Activated CD4-positive, alpha-beta T cell treated with anti-CD3 and anti-CD28 coated beads, Interleukin-2, amount 50 U/mL, for 4 hours (primary cell): ENCODE measurements at places on chromosomes 16 and 17.
A peak's percentile ranks its signal among the peaks of the same experiment; 100 is the strongest.

DNA sequence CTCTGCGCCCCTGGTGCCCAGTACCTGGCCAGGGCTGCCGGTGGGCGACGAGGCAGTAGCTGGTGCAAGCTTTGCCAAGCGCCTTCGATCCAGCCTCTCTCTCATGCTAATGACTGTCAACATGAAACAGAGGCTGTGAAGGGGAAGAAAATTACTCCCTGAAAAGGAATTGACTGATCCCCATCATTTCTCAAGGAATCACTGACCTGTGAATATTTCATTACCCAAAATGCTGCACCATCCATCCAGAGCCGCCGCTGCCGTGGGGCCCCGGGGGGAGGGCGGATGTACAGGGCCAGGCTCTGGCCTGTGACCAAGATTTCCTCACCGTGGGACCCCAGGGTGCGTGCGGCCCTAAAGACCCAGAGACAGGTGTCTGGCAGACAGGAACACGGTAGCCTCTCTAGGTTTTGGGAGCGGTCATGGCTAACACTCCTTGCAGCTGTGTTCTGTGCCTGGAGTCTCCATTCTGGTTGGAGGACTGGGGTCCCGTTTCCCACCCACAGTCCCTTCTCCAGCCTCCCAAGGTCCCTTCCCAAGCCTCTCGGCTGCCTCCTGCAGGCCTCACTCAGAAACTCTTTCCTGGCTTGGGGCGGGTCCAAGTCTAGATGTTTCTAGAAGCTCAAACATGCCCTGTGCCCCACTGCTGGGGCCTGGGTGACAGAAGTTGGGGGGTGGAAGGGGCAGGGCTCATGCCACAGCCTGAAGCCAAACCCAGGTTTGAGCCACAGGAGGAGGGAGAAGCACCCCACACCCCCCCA lies 73.3 kb downstream of the ENGASE start:
- DNase-seq: no peak

DNA sequence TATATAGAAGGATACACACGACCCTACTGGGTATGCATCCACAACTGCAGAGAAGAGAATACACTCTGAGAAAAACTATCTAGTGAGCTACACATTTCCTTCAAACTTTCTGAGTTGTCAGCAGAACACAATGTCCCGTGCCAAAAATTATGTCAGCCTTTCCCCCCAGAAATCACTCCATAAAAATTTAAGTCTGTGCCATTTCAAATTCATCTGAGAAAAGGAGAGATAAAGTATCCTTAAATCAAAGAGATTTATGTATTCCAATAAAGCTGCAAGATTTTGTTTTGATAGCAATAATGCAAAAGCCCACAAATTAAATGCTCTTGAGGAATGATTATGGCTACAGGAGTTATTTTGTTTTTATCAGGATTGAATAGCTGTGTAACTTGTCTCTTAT lies 760.1 kb downstream of the CDH11 start:
- no peak for DNase-seq

DNA sequence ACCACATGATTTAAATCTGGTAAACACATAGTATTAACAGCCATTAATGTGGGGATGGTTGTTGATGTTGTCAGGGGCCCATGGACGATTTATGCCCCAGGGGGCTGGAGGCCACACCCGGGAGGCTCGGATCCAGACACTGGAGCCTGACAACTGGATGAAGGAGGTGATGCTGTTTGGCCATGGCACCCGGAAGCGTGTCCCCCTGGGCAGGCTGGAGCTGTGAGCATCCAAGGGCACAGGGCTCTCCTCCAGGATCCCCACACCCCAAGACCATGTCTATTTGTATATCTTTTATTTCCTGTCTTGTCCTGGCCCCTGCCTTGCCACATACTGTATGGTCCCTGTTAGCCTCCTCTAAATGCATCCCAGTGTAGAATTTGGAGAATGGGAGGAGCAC lies 4.6 kb downstream of the RSAD1 start:
- no peak for DNase-seq

DNA sequence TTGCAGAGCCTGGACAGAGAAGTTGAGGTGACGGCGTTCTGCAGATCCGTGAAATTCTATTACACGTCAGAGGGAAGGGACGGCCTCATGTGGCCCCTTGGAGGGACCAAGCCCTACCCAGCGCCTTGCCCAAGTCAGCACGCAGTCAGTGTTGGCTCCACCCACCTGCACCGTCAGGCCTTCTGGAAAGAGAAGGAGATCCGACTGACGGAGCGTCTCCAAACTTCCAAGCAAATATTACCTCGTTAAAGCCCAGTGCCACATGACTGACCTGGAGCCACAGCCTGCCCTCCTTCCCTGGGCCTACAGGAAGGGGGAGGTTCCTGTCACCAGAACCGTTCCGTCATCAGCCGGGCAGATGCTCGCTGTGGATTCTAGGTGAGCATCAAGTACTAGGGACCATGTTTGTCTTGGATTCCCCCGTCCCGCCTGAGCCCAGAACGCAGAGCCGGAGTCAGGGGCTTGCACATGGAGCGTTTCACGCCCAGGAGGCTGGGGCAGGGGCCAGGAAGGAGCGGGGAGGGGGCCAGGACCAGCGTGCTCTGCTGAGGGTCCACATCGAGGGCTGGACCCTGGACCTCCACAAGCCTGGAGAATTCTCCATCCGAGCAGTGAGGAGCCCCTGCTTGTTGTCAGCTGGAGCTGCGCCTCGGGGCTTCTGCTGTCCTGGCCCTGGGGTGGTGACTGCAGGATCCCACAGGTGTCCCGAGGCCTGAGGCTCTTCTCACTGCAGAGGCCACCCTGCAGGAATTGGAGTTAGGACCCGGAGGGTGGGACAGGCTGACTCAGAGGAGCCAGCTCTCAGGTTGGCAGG lies 22.6 kb upstream of the METRNL start:
- DNase-seq: no peak

DNA sequence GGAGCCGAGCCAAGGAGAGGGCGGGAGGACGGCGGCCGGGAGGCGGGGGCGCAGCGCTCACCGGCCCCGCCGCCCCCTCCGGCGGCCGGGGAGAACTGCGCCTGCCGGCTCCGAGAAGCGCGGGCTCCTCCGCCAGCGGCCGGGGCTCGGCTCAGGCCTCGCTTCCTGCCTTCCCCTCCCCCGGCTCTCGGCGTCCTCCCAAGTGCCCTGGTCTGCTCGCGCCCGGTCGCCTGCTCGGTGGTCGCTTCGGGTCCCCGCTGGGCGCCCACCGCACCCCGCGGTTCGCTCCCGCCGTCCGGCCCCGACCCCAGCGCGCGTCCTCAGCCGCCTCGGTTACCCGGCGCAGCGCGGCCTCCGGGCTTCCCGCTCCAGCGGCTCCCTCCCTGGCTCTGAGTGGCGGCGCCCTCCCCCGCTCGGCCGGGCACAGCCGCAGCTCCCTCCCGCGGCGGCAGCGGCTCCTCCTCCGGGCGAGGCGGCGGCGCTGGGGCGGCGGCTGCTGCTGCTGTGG lies 313 bp downstream of the UBTF start:
- DNase-seq: peak; percentile 54

- DNase-seq: no peak
Observed at GRCh38 chr16:72270531-72270930, 98.6 kb upstream of the PMFBP1 start.

DNA sequence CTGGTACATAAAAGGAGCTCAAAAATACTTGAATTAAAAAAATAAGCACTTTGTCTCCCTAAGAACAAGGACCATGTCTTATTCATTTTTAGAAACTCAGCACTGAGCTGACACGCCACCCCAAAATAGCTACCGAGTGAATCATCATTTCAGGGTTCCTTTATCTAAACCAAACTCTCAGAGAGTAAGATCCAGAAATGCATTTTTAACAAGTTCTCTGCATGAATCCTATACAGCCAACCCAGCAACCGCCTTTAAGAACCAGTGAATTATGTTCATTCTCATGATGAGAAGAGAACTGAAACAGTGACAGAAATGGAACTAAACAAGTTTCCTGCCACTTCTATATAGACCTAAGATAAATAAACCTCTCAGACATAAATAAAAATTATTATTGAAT lies 8.7 kb downstream of the C16orf87 start:
- no peak for DNase-seq

GRCh38 chr17:31310260-31310659 lies 3.6 kb downstream of the EVI2B start:
- peak; percentile 44 for DNase-seq

DNA sequence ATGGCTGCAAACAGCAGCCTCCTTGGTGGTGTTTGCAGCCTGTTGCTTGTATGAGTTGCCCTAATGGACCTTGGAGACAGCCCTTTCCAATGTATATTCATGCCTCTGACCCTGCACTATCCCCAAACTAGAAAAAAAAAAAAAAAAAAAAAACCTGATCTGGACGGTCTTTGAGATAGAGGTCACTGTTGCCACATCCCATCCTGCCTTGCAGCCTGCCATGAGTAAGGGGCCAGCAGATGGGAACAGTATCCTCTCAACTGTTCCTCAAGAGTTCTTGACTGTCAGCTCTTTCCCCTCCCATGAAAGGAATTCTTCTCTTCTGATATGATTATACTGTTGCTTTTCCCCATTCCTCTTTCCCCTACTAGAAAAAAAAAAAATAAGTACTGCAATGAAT lies 152.4 kb downstream of the SSH2 start:
- DNase-seq: no peak

DNA sequence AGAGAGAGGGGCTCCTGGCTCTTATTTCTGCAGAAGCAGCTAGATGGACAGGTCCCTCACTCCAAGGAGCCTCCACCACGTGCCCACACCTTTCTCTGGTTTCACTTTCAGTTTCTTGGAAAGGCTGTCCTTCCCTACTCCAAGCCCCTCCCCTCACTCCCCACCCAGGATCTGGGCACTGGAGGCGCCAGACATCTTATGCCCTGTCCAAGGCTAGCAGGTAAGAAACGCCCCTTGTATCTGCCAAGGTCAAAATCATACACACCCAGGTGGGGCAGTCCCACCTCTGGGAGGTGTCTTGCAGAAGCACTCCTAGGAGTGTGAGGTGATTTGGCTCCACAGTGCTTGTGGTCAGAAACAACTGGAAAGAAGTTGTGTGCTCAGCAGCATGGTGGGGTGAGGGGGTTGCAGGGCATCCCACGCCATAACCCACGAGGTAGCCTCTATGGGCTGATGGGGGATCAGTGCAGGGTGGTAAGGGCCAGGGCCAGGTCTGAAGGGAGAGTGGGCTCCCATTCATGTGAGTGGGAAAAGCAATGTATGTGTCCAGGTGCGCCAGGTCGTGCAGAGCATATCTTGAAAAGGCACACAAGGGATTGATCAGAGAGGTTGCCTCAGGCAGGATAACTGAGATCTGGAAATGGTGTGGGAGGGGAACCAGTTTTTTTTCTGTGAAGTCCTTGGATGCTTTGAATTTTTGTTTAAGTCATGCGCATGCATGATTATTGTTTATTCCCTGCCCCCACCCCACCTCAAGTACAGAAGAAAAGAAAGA lies 31.8 kb upstream of the PRM1 start:
- peak; percentile 8 for DNase-seq

DNA sequence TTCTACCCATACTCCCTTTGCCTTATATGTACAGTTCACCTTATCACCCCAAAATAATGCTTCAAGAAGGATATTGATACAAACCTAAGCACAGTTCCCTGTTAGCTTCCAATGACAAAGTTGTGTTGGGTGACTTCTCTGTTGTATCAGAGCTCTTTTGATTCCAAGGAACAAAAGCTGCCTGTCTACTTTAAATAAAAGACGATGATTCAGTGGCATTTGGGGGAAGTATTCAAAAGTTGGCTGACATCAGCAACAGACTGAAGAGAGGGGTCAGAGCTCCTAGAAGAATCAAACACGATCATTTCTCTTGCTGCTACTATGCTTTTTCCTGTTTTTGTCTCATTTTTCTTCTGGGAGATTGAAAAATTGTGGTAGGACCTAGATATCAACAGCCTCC lies 69.4 kb upstream of the CA10 start:
- no peak for DNase-seq

DNA sequence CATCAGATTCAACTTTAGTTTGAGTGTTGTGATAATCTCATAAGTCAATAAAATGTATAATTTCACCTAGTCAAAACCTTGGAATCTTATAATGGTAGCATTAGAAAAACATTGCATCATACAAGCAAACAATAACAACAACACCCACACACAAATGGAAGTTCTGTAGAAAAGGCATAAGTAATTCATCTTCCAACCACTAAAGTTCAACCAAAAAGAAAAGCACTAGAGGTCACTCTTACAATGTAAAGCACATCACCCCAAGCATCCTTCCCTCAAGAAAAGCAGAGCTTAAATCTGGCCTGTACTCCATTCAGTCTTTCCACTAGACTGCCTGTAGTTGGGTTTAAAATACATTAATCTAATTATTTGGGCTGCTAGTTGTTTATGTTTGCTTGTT lies 1.8 kb downstream of the CNTNAP4 start:
- no peak for DNase-seq

GRCh38 chr17:40614431-40615067 lies 33.1 kb downstream of the SMARCE1 start:
- no peak for DNase-seq

- DNase-seq: no peak
Observed at GRCh38 chr16:72637306-72637705, 410.6 kb downstream of the ZFHX3 start.

DNA sequence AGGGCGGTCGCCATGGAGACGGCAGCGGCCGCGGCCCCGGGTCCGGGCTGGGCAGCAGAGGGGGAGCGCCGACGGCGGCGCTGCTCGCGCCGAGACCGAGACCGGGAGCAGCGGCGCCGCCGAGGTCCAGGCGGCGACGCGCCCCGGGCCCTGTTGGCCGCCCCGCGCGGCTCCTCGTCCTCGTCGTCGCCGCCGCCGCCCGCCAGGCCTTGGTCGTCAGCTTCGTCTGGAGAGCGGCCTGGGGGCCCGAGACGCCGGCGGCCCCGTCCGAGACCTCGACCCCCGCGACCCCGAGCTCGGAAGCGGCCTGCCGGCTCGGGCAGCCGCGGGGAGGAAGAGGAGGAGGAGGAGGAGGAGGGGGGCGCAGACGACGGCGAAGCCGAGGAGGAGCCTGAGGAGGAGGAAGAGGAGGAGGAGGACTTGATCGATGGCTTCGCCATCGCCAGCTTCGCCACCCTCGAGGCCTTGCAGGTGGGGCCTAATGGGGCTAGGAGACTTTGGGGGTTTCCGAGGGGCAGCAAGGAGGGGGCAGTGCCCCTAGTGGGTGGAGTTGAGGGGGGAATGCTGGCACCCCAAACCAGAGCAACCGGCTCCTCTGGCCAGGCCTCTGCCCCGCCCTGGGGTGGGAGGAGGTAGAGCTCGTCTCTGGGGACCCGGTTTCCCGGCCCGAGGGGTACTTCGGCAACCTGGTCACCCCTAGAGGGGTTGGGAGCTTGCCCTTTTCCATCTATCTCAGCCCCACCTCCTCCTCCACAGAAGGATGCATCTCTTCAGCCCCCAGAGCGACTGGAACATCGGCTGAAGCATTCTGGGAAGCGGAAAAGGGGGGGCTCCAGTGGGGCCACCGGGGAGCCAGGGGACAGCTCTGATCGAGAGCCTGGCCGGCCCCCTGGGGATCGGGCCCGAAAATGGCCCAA lies 1.5 kb downstream of the FBRS start:
- peak; percentile 26 for DNase-seq
